ENCODE measurements at places on chromosomes 3 and 15. TPM values are rescaled to one million over a fixed set of nuclear protein-coding genes. Genes with fewer than 3 reads are reported as not detected.

GRCh38 chr3:29183346-29184087 lies 97.4 kb upstream of the RBMS3 start:
- no peak for DNase-seq

GRCh38 chr3:38579141-38579540 lies 70.3 kb downstream of the SCN5A start:
- DNase-seq, result no peak

TM6SF1 gene
- 0.62 TPM for total RNA-seq

- no peak for DNase-seq
Measured at GRCh38 chr3:158804441-158804840, 2.6 kb downstream of the MFSD1 start.

DNA sequence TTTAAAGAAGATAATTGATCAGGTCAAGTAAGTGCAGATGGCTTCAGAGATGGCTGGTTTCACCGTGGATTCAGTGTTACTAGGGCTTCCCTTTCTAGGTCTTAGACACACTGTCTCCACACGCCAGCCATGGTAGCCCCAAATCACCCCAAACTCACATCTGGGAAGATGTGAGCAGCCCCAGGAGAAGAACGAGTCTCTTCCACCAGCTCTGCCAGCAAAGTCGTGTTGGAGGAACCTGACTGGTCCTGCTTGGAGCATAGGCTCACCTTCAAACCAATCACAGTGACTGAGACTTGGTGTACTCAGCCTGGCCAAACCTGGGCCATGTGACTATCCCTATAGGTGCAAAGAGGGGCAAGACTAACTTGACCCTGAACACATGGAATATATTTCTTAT lies 296.7 kb downstream of the RPLP1 start:
- no peak for DNase-seq

- no peak for DNase-seq
Measured at GRCh38 chr3:48899273-48899672, 591 bp upstream of the SLC25A20 start.

DNA sequence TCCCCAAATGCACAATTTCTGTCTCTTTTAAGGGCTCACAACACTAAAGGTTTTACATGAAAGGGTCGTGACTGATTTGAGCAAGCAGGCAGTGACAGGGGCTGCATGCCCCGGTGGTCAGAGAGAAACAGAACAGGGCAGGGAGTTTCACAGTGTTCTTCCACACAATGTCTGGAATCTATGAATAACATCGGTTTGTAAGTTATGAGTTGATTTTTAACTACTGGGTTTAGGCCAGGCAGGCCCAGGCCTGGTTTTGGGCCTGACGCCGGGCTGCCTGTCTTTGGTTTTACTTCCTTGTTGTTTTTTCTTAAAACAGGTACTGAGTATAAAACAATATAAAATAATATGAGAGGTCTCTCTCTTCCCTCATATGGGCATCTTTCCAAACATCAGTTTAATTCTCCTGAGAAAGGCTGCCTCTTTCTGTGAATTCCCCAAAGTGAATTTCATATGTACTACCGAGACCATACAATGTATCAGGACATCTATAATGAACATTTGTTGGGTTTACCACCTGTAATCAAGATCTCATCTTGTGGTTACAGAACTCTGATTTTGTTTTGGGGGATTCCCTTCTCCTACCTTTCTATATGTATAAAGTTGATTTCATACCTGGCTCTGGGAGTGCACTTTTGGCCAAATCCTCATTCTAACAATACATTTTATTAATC lies 74.4 kb downstream of the CD200 start:
- DNase-seq, result peak; percentile 71

DNA sequence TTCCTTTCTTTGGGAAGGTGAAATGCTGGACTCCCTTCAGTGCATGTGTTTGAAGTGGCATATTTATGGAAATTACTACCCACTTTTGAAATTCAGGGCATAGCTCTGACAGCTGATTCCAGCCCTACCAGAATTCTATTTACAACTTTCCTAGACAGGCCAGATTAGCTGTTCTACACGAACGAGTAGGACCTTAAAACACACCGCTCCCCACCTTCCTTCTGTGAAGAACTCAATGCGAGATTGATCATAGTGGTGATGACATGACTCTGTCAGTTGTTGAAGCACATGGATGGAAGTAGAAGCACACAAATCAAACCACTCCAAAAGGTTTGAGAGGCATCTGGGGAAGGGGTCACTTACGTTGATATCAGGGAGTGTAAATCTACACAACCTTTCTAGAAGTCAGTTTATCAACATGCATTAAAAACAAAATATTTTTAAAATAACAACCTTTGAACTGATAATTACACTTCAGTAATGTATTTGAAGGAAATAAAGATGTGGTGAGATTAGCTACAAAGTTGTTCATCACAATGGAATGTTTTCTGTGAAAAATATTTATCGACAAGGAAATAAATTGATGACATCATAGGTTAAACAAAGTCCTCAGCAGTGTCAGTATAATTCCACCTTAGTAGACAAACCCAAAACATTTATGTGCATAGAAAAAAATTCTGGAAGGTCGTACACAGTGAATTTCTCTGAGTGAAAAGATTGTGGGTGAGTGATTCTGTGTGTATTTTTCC lies 29.8 kb downstream of the RARB start:
- DNase-seq, result no peak

Data from colonic mucosa (tissue), 4 donors.